ENCODE measurements at places on chromosomes 3 and 15.

DNA sequence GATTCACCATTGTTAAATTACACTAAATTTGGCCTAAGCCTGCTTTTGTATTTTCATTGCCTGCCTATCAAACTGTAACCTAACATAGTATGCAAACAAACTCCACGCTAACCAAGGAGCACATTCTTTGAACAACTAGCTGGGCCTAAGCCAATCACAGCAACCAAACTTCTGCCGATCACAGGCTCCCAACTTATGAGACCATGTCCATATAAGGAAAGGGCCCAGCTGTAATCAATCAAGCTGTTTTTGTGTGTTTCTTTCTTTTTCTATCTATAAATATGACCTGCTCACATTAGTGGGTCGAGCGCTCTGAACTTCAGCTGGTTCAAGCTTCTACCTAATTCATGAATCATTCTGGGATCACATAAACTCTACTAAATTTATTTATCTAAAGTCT lies 473.6 kb downstream of the SI start:
- no peak for DNase-seq

DNA sequence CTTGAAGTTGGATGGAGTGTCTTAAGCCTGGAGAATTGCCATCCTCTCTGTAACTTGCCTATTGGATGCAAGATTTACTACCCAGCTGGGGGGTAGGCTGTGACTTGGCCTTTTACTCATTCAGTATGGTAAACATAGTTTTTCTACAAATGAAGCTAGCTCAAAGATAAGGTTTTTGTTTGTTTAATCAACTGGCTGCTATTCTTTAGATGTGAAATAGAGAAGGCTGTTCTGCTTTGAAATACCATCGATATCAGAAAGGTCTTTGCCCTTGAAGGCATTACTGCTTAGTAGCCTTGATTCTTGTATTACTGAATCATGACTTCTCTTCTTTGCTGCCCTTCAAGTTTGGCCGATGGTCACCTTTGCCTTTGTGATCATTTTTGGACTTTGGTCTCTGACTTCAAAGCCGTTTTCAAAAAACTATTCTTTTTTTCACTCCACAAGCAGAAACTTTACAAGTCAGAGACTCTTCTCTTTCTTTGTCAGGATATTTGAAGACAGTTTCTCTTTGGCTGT lies 83.1 kb downstream of the GAP43 start:
- no peak for DNase-seq

DNA sequence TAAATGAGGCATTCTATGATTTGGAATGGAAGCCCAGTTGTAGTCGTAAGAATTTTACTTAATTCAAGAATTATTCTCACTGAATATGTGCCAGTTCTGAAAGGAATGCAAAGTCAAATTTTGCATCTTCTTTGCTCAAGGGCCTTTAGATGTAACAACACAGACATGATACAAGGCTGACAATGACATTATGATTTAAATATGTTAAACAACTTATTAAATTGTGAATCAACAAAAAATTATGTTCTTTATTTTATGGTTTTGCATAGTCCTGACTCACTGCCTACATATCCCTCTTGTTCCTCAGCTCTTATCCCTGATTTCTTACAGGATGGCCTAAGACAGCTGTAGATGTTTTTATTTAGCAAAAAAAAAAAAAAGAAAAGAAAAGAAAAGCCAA lies 170.9 kb upstream of the NR2E3 start:
- no peak for DNase-seq

- no peak for DNase-seq
These were observed 18.7 kb downstream of the DNAJC13 start for GRCh38 chr3:132435911-132436425.

GRCh38 chr3:14837878-14838258 lies 19.1 kb downstream of the FGD5 start:
- DNase-seq = no peak

DNA sequence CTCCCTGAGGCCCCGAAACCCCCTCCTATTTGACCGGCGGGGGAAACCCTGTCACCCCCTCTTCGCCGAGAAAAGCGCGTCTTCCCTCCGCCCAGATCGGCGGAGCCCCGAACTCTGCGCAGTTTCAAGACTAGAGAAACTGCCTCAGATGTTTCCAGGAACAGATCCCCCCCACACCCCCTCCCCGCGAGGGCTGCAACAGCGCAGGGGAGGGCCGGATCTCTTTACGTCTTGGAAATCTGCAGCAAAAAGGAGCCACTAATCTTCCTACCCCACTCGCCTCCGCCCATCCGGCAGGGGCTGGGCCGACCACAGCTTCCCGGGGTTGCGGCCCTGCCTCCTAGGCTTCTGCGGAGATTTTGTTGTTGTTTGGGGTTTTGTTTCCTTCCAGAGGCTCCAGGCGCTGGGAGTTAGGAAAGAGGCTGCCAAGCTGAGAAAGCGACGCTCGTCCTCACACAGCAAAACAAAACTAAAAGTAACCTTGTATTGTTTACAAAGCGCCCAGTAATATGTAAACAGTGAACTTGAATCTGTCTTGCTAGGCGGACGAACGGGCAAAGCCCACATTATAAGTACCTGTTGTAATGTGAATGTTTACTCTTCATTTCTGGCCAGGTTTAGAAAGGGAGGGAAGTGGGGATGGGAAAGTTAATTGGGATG lies 2.2 kb downstream of the FOXB1 start:
- DNase-seq = peak; percentile 34

DNA sequence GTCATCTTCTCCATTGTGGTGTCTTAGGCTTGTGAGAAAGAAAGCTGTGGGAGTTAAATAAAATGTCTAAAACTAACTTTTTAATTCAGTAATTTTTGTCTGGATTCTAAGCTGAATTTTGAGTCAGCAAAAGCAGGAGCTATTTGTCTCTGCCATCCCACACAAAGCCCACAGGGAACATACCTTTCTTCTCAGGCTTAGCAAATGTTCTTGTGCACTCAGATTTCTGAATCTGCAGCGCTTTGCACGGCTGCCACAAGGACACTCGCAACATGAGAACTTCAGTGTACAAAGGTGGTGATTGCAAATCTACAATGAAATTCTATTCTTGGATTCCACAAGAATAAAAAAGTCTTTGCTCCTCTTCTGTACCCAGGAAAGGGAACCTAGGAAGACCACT lies 88.2 kb upstream of the RNF7 start:
- no peak for DNase-seq

- no peak for DNase-seq
These were observed 99.0 kb downstream of the TMCC1 start for GRCh38 chr3:129794311-129795185.

GRCh38 chr15:97598353-97598798 lies 362.1 kb upstream of the ARRDC4 start:
- no peak for DNase-seq

- DNase-seq = no peak
These were observed 33.5 kb upstream of the PDE8A start for GRCh38 chr15:84947947-84948830.

GRCh38 chr3:187743195-187744141 lies 1.8 kb downstream of the BCL6 start:
- no peak for DNase-seq

DNA sequence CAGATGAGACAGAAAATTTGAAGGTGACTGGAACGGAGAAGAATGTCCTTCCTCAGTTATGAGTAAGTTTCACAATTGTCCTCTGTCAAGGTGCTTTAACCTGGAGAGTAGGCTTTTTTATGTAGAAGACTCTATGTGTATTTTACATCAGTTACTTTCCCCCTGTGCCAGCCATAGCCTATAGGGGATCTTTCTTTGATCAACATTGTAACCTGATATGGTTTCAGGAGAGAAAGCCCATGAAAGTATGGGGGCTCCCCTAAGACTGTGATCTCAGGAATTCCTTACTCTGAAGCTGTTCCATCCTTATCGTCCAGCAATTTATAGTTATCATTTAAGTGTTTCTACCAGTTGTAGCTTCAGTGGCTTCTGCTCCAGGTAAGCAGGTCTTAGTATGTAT lies 1076.3 kb upstream of the EPHA6 start:
- DNase-seq = no peak

- DNase-seq = no peak
These were observed 104.1 kb downstream of the LIPC start for GRCh38 chr15:58535894-58536293.

DNA sequence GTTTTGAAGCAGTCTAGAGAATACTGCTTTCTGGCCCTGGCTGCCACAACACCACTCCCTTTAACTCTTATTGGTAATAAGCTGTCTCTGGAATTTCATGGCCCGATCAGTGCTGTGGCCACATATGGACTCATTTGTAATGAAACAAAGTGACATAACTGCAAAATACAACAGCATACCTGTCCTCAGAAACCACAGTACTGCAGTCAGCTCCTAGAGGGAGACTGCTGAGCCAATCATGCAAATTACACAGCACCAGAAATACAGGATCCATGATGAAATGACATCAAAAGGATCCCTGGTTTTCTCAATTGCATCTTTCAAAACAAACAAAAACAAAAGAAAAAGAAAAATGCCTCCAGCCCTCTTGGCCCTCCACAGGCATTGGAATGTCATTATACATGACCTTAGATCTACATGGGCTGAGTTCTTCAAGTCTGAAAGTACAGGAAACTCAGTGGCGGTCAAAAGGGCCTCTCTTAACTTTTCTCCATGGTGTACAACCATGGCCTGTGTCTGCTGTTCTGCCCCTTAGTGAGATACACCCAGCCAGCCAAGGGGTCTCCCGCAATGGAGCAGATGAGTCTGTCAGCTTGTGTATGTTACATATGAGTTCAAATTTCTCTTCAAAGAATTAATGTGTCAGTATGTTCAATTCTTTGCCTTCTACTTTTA lies 24.9 kb upstream of the KBTBD12 start:
- DNase-seq = no peak

DNA sequence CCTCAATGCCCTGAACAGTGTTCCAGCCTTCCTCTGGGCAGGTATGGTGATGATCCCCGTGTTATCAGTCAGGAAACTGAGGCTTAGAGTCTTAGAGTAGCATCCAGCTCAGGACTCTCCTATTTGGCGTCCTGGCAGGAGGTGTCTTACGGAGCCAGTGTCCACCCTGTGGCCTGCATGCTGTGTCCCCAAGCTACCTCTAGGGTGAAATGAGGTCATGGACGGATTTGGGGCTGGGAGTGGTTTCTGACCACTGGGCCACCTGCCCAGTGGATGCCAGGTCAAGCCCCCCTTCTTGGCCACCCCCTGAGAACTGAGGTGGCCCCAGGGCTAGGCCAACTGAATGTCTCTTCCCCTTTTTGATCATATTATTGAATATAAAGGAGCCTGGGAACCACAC lies 27.2 kb upstream of the SLC6A6 start:
- DNase-seq = no peak

Measured in T-helper 22 cell (primary cell).